ENCODE measurements at places on chromosomes 5 and 9.

GRCh38 chr9:95855961-95856360 is 19.5 kb upstream of the ERCC6L2 start:
- no peak for DNase-seq

DNA sequence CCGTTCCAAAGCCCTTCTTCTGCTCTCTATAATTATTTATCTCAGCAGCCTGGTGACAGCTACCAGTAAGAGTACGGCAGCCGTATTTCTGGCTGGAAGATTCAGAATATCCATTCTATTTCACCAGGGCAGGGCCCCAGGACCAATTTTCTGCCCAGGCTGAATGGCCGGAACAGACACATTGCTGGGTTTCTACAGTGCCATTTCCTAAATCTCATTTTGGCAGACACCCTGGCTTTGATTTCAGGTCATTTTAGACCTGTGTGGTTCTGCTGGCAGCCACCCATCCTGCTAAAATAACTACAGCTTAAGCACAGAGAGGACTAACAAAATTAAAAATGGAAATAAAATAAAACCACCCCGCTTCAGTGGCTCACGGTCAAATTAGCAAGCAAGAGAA is 95.0 kb downstream of the CRB2 start:
- no peak for DNase-seq

- no peak for DNase-seq
These were observed 69.1 kb downstream of the GPR21 start for GRCh38 chr9:123102375-123103113.

- no peak for DNase-seq
These were observed 7.4 kb upstream of the IFNA1 start for GRCh38 chr9:21432672-21433425.

DNA sequence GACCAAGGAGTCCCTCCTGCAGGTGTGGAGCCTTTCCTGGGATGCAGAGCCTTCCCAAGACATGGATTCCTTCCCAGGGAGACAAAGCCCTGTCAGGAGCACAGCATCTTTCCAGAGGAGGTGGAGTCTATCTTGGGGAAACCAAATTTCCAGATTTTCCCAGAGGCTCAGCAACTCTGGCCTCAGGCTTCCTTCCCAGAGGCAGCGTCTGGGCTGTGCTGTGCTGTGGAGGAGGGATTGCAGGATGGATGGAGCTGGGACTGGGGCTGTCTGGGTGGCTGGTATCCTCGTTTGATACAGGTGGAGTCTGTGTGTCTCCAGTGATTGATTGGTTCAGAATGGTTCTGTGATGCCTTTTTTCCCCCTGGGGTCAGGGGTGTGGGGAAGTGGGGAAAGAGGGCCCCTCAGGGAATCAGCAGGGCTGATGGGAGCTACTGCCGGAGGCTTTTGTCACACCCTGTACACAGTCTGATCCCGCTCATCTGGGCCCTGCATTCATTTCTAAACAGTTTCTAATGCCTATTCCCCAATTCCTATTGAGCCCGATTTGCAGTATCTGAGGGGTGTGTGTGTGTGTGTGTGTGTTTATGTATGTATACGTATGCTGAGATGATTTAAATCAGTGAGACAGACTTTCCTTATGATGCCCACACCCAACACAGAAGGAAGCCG is 16.0 kb downstream of the OR13J1 start:
- no peak for DNase-seq

DNA sequence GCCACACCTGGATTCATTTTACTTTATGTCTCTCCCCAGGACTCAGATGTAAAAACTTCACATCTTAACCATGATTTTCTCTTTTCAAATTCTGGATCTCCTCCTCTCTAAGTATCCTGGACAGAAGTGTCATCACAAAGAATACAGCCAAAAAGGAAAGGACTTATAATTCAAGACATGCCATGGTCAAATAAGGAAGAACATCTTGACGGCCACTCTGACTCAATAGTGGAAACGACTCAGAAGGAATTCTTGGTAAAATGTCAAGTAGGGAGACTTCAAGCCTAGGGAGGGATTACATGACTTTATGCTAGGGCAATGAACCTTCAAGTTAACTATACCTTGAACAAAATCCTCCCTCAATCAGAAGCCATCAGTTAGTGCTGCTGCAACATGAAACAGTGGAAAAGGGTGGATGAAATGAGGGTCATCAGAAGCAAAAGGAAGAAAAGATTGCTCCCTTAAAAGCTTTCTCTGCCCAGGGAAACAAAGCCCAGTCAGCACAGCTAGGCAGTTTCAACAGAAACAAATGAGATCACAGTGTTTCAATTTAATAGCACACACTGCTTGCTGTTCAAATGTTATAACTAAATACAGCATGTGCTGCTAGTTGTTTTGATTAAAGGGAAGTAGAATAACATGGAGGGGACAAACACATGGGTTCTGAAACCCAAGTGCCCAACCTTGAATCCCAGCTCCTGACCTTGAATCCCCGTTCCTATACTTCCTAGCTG is 101.4 kb downstream of the LPAR1 start:
- no peak for DNase-seq

DNA sequence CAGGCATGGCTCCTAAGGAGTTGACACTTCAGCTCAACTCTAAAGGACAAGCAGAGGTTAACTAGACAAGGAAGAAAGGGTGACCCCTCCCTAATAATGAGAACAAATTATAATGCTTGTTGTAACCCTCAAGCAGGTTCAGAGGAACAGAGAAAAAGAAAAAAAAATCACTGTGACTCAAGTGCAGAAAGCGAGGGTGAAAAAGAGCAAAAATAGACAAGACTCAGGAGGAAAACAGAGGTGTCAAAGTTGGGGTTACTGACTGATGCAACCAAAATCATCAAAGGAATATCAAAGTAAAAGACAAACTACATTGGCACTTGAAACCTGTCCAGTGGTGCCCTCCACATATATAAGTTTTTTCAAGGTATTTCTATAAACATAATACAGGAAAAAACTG is 28.4 kb downstream of the FBXW11 start:
- DNase-seq: no peak

- DNase-seq: no peak
These were observed 149.0 kb downstream of the AOPEP start for GRCh38 chr9:94875300-94876020.

DNA sequence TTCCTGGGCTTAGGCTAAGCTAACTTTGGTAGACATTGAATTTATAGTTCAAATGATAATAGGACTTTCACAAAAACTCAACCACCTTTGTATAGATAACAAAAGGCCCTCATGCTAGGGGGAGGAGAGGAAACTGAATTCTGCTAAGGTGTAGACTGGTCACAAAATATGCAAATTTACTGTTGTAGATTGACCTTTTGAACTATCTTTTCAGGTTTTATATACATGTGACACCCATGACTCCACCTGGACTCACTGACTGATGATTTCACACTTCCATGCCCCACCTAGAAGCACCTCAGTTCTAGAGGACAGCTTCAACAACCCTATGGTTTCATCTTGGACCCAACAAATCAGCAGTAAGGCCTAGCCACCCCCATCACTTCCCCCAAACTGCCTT is 165.7 kb downstream of the CEMIP2 start:
- no peak for DNase-seq

- no peak for DNase-seq
These were observed 33.5 kb downstream of the SEMA4D start for GRCh38 chr9:89464300-89464901.

DNA sequence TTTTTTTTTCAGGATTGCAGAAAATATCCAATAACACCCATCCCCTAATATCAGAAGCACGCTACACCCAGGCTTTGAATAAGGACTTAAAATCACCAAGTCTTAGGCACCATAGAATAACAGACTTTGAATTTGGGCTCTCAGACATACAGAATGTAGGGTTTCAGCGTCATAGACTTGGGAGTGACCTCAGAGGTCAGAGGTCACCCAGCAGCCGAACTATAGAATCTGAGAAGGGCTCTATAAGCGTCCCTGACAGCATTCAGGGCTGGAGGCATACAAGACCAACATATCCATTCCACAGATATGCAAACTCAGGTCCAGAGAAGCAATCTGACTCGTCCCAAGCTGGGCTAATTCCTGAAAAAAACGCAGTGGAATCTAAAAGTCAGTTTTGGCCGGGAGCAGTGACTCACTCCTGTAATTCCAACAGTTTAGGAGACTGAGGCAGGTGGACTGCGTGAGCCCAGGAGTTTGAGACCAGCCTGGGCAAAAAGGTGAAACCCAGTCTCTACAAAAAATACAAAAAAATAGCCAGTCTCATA is 34.7 kb downstream of the SLC6A7 start:
- no peak for DNase-seq

GRCh38 chr9:92650839-92651621 is 18.9 kb downstream of the IPPK start:
- no peak for DNase-seq

DNA sequence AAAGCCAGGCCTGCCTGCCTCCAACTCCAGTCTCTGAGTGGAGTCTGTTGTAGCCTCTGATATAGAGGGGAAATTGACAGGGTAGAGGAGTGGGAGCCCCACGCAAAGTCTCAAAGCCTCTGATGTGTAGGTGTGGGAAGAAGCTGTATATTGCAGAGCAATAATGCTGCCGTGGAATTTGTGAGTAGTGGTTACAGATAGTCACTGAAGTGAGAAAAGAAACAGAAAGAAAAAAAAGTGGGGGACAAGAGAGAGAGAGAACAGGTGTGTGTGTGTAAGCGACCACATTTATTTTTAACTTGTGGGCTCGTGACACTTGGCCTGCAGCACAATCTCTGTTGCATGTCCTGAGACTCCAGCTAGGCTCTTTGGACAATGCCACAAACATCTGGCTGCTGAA is 227.8 kb downstream of the NSG2 start:
- no peak for DNase-seq

GRCh38 chr5:42879291-42879690 is 67.6 kb upstream of the SELENOP start:
- DNase-seq: no peak

All from stimulated activated CD8-positive, alpha-beta memory T cell treated with anti-CD3 and anti-CD28 coated beads, Interleukin-12 subunit alpha, Interleukin-12 subunit beta, amount 100 ng/mL, for 1 hour (primary cell).